ENCODE measurements at places on chromosomes 11 and 22.

GRCh38 chr11:72782081-72782920 is 11.5 kb downstream of the STARD10 start:
- no peak for DNase-seq

- DNase-seq: no peak
Observed at GRCh38 chr11:16924462-16924825, 89.8 kb downstream of the PLEKHA7 start.

GRCh38 chr11:128711890-128712289 is 18.0 kb downstream of the FLI1 start:
- no peak for DNase-seq

GRCh38 chr11:58395581-58395980 is 11.1 kb downstream of the OR5B3 start:
- no peak for DNase-seq

GRCh38 chr11:88292171-88292843 is 45.2 kb downstream of the CTSC start:
- DNase-seq: no peak

DNA sequence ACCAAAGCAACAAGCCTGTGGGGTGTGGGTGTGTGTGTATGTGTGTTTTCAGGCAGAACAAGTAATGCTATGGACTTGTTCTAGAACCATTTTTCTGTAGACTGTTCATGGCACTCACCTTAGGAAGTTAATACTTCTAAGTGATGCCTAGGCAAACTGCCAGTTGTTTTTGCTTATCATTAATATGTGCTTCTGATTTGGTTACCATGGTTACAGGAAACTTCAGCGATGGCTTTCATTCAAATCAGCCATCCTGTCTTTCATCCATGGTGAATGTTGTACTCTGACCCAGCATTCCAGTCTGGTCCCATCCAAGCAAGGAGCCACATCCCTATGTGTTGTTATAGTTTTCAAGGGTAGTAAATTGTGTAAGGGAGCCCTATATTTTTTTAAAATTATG is 49.8 kb upstream of the ARHGAP20 start:
- DNase-seq: no peak

- no peak for DNase-seq
Observed at GRCh38 chr11:887589-887988, 23.0 kb downstream of the CHID1 start.

DNA sequence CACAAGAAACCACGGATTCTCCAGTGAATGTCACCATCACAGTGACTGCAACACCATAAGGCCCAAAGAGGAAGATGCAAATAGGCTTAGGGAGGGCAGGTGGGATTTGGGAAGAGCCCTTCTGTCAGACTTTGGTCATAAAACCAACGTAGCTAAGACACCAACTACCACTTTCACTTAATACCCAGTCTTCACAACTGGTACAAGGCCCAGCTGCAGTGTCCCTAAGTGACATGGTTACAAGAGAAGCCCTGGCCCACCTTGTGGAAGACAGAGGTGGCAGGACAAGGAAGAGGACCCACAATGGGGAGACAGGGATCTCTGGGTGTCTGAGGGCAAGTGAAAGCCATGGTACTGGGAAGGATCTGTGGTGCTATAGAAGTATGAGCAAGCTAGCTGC is 10.0 kb downstream of the VSIG10L2 start:
- no peak for DNase-seq

DNA sequence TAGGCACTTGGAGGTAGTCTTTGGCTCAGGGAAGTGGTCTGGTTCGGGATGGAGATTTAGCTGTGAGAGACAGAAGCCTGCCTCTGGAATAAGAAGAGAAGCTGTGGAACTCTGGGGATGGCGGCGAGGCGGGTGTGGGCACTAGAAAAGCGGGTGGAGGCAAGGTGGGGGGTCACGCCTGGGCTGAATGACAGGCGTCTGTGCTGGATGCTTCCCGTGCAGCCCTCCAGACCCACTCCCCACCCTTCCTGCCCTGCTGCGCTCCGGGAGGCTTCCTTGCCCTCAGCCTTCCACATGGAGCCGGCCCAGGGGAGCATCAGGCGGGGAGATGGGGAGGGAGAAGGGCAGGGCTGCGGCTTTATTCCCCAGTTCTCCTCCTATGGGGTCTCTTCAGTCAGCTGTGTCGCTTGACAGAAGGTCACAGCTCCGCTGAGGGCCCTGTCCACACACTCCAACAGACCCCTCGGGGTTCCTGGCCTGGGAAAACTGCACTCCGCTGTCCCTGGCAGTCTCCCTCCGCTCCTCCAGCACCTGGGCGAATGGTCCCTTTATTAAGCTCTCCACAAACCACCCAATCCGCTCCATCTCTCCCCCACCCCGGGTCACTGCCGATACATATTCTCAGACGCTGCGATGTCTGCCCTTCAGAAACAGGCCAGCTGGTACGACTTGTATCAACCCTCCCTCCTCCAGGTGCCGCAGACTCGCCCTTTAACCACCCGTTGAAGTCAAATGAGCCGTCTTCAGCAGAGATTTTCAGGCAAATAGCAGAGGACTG is 6.2 kb downstream of the DNAJB13 start:
- DNase-seq: no peak

DNA sequence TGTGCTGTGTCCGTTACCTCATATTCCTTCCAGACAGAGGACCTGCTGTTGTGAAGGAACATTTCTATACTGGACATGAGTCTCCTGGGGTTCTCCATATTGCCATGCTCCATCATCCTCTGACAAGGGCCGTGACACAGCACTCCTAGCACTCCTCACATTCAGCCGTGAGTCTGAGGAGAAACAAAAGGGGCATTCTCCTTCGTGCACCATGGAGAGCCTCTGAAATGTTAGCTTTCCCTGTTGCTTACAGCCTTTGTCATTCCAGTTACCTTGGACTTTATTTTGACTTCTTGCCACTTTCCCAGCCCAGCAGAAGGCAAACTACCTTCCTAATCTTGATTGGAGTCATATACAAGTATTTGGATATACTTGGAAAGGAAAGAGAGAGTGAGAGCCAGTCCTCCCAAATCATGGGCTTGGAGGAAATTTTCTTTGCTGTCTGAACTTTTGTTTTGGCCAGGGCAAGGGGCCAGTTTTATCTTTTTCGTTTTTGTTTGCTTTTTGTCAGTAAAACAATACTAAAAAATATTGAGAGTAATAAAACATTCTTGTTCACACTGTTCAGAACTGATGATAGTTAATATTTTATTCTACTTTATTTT is 29.1 kb upstream of the TECTA start:
- DNase-seq: no peak

GRCh38 chr11:38543311-38543710 is 1945.3 kb upstream of the RAG2 start:
- no peak for DNase-seq

DNA sequence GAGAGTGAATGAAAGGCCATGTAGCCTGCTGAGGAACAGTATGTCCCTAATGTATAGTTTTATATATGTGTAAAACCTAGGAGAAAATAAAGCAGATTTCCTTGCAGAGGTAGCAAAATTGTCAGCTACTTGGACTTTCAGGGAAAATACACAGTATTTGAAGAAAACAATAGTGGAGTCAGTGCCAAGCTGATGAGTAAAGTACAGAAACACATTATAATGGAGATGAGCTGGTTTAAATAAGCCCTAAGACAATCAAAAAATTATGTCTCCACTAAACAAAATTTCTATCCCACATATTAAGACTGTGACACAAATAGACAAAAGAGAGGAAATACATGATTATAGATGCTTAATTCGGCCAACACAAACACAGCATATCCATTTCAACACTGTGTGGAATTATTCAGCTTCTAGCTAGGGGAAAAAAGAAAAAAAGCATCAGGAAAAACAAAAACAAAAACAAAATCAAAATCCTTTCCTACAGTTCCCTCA is 75.9 kb downstream of the MAML2 start:
- DNase-seq: no peak

GRCh38 chr11:103927535-103927934 is 108.9 kb upstream of the DDI1 start:
- DNase-seq: no peak

DNA sequence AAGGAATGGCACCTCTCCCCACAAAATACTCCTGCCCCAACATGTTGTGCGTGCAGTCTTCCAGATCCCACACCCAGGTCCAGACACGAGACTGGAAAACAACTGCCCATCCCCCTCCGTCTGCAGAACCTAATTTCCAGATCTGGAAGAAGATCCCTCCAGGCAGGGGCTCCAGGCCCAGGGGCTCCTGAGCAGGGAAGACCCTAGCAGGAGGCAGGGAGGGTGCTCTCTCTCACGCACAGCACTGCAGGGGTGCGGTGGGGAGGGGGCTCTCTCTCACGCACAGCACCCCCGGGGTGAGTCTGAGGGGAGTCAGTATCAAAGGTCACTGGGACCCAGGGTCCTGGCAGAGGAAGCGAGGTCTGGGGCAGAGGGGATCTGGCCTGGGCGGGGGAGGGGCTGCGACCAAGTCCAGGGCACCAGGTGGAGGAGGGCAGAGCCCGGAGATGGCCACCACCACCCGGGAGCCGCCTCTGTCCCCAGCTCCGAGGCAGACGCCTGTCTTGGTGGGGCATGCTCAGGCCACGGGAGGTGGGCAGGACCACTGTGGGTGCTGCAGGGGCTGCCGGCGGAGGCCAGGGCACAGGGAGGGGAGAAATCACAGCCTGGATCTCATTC is 1.7 kb downstream of the MLC1 start:
- no peak for DNase-seq

Measured in stimulated activated naive CD4-positive, alpha-beta T cell treated with Interleukin-2 at 50 U/mL for 16 hours (primary cell).